ENCODE measurements at places on chromosomes 1 and 21.

GRCh38 chr1:209080170-209080781, 503.2 kb upstream of the CAMK1G start:
- DNase-seq: no peak

DNA sequence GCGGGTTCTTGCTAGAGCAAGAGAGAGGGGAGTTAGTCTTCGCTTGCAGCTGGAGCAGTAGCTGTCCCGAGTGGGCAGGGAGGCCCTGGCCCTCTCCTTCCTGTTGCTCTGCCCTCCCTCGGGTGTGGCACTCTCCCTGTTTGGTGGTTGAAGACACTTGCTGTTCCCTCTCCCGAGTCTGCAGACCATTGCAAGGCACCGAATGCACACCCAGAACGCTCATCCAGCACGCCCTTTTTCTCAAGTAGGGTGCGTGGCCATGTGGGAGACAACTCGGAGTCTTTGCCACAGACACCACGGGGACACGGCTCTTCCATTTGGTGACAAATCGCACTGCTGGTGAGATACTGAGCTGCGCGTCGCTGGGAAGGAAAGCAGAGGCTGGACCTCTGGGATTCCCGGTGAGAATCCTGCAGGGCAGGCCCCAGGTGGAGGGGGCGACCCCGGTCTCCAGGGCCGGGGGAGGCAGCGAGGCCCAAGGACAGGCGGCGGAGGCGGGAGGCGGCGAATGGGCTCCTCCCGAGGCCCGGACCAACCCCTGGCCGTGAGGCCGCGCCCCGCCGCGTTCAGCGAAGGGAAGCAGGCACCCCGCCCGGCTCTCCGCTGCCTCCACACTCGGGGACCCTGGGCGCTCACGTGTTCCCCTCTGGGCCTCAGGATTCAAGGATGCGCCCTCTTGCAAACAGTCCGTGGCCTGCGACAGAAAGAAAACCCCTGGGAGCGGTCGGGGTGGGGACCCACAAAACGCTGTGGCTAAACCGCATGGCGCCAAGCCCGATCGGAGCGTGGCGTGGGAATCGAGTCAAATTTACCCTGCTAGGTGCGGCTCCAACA, 10.4 kb upstream of the TMEM200B start:
- no peak for DNase-seq

GRCh38 chr1:167276969-167277368, 56.3 kb downstream of the POU2F1 start:
- DNase-seq: no peak

DNA sequence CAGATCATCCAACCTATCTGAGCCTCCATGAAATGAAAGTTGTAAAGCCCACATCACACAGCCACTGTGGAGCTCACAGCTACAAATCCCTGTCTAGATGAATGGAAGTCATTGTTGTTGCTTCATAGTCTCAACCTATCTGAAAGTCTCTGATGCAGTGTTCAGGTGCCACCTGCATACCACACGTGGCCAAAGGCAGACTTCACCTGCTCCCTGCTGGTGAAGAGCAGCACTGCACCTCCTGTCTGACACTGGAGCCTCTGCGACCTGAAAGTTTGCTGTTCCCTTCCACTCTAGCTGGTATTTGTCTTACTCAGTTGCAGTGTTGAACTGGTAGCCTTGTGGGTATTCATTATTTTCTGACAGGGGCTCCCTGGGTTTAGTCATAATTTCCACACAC, 18.4 kb downstream of the LORICRIN start:
- DNase-seq: no peak

GRCh38 chr1:201213106-201213770, 22.6 kb downstream of the IGFN1 start:
- DNase-seq: no peak

- no peak for DNase-seq
These were observed 39.0 kb downstream of the FYB2 start for GRCh38 chr1:56780128-56780750.

DNA sequence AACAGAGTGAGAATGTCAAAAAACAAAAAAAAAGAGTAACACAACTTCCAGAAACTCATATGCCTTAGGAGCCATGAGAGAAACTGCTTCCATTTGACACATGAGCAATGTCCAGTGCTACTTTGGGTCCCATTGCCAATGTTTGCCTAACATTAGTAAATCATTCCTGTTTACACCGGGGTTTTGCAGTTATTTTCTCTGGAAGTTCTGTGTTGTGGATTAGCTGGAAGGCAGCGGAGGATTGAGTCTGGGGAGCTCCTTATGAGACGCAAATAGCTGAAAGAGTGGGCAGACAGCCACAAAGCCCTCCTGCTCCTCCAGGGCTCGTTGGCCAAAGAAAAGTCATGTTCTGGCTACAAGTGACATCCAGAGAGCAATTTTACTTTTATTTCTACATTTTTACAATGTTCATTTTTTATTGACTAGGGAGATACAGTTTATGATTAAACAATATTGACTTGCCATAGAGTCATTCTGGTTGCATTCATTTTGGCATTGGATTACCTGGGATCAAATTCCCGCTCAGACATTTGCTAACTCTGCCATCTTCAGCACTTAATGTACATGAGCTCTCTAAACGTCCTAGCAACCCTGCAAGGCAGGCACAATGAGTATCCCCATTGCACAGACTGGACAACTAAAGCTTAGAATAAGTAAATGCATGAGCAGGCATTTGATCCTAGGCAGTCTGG, 66.4 kb upstream of the GALNT2 start:
- DNase-seq: no peak

DNA sequence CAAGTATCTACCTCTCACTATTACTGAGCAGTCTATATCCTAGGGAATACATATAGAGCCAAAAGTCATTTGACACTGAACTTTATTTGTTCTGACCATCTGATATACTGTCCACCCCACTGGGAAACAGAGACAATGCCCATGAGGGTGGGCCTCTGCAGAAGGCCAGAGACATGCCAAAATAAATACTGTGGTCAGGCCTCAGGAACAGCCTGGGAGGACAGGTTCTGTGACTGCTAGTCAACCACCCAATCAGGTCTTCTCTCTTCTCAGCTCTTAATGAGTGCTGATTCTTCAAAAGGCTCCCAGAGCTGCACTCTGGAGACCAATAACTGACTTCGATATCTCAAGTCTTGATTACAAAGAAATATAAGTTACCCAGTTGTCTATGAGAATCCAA, 5.5 kb upstream of the ANKRD35 start:
- no peak for DNase-seq

DNA sequence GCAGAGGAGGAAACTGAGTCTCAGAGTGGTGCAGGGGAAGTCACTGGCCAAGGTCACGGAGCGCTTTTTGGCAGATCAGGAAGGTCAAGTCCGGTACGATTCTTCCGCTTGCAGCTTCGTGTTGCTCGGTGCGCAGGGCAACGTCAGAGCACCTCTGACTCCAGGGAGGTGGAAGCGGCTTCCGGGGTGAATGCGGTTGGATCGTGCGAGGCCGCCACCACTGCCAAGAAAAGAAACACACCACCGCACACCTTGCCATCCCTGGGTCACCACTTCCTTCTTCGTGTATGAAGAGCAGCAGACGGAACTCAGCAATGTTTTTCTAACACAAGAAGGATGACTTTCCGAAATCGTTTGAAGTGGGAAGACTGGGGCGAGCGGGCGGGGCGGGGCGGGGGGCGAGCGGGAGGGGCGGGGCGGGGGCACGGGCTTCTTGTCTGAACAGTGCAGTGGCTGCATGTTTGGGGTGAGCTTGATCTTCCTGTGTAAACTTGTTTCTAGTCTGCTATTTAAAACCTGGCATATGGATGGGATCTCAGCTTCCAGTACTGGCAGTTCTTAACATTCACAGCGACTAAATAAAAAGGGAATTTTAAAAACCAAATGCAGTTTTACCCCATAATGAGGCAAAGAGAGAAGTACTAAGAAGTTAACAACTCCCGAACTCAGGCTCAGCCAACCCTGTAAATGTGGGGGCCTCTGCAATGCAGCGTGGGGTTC, 300.0 kb downstream of the RRAGC start:
- no peak for DNase-seq

DNA sequence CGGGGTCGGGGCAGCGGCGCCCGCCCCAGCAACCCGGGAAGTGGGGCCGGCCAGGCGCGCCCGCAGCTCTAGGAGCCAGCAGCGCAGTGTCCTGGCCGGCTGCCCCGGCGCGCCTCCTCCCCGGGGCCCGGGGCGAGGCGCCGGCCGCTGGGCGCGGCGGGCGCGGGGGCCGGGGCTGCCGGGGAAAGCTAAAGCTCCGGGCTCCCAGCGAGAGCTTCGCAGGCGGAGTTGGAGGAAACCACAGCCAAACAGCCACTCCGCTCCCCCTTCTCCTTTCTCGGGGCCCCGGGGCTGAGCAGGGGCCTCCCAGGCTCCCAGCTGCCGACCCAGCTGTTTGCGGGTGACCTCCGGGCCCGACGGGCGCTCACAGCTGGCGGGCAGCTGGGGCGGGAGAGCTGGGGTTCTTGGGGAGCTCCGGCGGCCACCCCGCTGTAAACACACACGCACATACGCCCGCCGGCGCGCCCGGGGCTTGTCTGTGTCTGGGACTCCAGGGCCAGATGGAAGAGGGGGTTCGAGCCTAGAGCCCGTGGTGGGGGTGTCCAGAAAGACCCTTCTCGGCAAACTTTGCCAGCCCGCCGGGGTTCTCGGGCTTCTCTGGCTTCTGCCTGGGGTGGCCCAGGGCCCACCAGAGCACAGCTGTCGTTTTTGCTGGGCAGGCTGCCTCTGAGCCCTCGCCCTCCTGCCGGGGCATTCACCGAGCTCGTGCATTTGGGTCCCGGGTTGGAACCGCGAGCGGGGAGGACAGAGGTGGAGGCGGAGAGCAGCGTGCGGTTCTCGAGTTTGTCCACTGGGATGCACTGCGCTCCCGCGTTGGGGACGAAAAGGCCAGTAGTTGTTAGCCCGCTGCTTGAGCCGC, 1.5 kb downstream of the AJAP1 start:
- peak; percentile 92 for DNase-seq

- no peak for DNase-seq
These were observed 3.1 kb upstream of the ARHGEF2 start for GRCh38 chr1:155981266-155982088.

- DNase-seq: no peak
These were observed 645.6 kb upstream of the ADGRL2 start for GRCh38 chr1:81155131-81155530.

GRCh38 chr1:185990565-185990964, 256.4 kb downstream of the HMCN1 start:
- no peak for DNase-seq

DNA sequence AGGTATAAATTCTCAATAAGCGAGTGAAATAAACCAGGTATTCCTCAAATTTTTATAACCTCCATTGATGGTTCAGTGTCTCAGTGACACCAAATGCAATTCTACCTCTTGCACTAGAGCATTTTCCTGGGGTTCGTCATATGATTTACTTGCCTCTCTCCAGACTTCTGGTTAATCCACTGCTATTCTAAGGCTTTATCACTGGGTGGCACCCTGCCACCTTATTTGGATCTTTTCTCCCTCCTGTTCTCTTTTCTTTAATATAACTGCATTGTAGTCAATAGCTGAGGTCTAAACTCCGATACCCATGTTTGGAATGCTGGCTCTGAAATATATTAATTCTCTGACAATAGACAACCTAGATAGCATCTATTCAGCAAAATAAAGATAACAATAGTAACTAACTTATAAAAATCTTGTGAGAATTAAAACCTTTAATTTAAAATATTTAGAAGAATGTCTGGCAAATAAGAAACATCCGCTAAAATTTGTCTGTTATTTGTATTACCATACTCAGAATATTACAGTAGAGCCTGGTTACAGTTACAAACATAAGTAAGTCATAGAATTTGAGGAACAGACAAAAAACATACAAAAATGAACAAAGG, 436.4 kb downstream of the PLA2G4A start:
- no peak for DNase-seq

DNA sequence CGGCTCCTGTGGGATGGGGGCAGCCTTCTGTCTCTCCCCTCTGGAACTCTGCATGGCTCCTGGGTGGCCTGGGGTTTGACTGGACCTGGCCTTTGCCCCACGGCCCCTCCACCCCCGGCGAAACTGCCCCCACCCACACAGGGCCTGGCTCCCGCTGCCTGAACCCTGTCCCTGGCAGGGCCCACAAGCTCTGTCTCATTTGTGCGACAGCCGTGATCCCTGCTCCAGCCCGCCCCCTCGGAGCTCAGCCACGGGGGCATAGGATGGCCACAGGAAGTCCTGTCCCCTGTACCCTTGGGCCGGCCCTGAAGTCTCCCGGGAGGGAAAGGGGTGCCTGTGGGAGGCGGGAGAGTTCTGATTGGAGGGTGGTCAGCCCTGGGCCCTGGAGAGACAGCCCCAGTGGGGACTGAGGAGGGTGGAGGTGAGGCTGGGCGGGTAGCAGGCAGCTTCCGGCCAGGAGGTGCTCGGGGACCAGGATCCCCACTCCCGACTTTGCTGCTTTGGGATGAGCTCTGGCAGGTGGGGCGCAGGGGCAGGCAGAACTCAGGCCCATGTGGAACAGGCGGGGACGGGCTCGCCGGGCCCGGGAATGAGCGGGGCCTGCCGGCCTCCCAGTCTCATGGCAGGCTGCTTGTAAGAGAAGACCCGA, 45.1 kb downstream of the SLX9 start:
- DNase-seq: no peak

DNA sequence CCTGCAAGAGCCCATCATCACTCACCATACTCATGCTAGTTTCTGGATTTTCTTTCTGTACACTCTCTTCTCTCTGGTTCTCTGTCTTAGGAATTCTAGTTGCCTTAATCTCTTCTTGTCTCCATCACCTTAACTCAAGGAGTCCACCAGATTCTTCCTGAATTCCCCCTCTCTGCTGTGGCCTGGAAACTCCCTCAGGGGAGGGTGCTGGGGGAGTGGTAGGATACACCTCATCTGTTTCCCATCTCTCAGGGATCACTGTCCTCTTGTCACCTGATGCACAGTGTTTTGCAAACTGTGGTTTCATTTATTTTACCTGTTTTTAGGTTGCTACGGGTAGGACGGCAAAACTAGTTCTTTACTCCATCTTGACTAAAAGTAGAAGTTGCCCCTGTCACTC, 6.6 kb upstream of the GNG12 start:
- no peak for DNase-seq

DNA sequence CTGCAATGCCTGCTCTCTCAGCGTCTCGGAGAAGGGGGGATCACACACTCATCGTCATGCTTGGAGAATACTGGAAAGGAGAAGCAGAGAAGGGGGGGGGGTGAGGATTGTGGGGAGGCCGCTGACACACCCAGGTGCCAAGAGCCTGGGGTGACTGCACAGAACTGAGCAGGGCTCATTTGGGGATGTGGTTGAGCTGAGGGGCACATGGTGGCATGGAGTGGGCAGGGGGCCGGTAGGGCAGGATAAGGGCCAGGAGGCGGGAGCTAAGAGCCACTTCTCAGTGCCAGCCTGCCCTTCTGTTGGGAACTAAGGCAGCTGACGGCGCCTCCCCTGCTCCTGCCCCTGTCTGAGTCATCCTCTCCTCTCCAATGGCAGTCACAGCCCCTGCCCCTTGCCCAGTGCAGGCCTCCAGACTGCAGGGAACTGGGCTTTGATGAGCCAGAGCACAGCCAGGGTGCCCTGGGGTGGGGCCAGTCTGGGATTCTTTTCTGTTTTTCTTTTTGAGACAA, 27.2 kb downstream of the MRPL37 start:
- no peak for DNase-seq

GRCh38 chr1:173474097-173474779, 2.9 kb upstream of the PRDX6 start:
- no peak for DNase-seq

DNA sequence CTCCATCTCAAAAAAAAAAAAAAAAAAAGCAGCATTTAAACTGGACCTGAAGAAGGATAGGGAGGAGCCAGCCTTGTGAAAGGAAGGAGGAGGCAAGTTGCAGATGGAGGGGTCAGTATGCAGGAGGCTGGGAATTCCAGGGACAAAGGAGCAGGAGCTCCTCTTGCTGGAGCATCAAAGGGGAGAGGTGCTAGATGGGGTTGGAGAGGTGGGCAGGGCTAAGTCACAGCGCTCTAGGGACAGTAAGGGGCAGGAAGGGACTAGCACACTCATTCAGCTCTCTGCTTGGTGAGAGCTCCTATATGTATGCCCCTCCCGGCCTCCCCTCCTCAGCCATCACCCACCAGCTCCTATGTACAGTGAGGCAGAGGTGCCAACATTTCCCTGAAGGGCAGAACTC, 26.8 kb downstream of the MAP7D1 start:
- DNase-seq: no peak

Data from posterior cingulate gyrus (tissue), 11 donors.